Stimulated activated CD4-positive, alpha-beta T cell treated with anti-CD3 and anti-CD28 coated beads, Interleukin-12 subunit alpha, Interleukin-12 subunit beta, amount 100 ng/mL, for 24 hours (primary cell): ENCODE measurements at places on chromosomes 12 and 14.

GRCh38 chr12:95126076-95126475, 52.7 kb upstream of the NR2C1 start:
- no peak for DNase-seq

DNA sequence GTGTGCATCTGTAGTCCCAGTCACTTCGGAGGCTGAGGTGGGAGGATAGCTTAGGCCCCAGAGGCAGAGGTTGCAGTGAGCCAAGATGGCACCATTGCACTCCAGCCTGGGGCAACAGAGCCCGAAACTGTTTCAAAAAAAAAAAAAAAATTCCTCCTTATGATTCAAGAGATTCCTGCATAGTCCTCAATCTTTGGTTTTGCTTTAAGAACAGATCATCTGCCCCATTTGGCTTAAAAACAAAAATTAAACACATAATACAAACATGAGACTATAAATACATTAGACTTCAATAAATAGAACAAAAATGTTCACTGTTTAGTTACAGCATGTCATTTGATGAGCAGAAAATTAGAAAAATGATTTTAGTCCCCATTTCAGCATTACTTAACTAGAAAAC, 131.2 kb downstream of the PAWR start:
- no peak for DNase-seq

- no peak for DNase-seq
Observed at GRCh38 chr12:57604992-57605810, 577 bp downstream of the DTX3 start.

GRCh38 chr14:84937016-84937415, 592.9 kb upstream of the FLRT2 start:
- no peak for DNase-seq

DNA sequence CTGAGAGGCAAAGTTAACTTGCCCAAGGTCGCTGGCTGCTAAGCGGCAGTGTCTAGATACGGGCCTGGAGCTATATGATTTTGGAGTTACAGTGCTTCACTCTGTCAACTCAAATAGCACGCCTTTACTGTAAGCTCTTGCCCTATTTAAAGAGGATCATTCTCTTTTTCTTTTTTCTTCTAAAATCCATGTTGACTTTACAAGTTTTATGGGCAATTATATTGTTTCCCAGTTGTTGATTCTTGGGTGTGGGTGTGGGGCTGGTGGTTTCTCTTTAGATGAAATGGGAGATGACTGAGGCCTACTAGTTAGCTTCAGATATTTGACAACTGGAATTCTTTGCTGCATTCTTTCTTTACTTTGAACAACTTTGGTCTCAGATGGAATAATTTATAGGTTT, 70.7 kb downstream of the C12orf75 start:
- DNase-seq, result no peak

DNA sequence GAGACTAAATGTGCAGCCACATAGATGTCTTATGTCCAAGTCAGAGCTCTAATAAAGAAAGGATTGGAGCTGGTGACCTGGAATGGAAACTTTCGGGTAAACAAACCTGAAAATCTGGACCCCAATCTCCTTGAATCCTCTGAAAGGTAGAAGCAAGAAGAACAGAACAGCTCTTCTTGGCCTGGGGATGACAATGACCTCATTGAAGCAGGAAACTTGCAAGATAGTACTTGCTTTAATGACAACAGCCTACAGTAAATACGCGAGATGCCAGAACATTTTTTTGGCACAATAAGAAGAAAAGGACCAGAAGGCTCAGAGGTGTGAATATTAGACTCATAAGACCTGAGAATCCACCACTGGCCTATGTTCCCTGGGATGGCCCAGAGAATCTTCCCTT, 4.1 kb upstream of the PRIMA1 start:
- DNase-seq, result no peak

DNA sequence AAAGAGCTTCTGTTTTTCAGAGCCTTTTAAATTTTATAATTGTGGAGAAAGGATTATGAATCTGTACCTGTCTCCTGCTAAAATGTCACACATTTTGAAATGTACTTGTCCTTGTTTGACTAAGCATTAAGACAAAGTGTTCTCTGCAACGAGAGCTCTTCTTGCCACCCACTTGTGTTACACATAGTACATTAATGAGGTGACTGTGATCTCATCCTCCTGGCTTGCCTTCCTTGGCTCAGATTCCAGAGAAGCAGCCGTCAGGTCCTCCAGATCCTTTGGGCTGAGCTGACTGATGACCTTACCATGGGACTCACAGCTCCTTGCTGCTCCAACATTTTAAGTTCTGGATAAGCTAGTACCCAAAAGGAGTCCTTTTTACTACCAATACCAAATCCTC, 81.4 kb downstream of the BBS10 start:
- no peak for DNase-seq

- DNase-seq, result no peak
Observed at GRCh38 chr14:91754819-91755218, 22.9 kb upstream of the CATSPERB start.

DNA sequence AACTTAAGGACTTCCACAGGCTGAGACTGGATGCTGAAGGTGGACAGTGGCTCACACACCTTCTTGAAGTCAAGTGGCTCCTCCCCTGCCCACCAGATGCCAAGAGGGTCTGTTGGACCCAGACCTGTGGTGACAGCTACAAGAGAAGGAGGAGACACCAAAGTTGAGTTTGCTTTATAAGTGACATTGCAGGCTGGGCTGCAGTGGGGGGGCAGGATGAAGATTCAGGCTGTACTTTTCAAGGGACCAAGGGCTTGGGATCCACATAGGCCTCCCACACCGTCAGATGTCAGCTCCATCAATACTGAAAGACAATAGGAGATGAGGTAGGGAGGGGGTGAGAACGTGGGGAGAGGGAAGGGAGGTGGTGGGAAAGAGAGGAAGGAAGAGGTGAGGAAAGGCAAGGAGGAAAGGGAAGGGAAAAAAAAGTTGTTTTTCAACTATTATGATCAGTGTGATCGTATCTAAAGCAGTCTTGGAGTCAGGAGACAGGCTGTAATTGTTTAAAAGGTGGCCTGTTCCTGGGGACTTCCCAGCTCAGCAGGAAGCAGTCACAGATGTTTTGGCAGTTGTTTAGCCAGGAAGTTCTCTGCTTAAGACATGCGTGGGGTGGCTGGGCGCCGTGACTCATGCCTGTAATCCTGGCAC, 84.1 kb upstream of the RESF1 start:
- peak; percentile 41 for DNase-seq

- DNase-seq, result no peak
Observed at GRCh38 chr14:79639613-79640012, 571.7 kb downstream of the DIO2 start.

- peak; percentile 86 for DNase-seq
Observed at GRCh38 chr14:20683125-20683890, 1.1 kb upstream of the RNASE4 start.

DNA sequence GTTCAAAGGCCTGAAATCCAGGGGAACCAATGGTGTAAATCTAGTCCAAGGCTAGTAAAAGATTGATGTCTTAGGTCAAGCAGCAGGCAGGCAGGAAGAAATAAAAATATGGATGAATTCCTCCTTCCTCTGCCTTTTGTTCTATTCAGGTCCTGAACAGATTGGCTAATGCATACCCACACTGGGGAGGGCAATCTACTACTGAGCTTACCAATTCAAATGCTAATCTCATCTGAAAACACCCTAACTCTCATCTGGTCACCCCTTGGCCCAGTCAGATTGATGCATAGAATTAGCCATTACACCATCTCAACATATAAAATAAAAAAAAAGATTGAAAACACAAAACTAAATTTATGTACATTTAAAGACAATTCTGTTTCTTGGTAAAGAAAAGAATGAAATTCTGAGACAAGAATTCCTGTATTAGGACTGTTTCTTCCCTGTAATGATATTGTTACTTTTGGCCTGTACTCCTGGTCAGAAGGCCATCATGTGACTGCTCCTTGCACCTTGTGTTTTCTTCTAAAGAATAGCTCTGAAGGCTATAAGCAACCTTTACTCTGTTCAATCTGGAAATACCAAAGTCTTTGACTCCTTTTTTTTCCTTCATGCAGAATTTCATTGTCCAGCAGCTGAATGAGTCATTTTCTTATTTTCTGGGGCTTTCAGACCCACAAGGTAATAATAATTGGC, 19.9 kb downstream of the CLEC6A start:
- DNase-seq, result no peak

- DNase-seq, result no peak
Observed at GRCh38 chr12:113245695-113246477, 24.6 kb downstream of the TPCN1 start.

- DNase-seq, result no peak
Observed at GRCh38 chr12:124422570-124423523, 128.0 kb downstream of the RFLNA start.

GRCh38 chr12:74440469-74440868, 97.2 kb upstream of the ATXN7L3B start:
- no peak for DNase-seq

DNA sequence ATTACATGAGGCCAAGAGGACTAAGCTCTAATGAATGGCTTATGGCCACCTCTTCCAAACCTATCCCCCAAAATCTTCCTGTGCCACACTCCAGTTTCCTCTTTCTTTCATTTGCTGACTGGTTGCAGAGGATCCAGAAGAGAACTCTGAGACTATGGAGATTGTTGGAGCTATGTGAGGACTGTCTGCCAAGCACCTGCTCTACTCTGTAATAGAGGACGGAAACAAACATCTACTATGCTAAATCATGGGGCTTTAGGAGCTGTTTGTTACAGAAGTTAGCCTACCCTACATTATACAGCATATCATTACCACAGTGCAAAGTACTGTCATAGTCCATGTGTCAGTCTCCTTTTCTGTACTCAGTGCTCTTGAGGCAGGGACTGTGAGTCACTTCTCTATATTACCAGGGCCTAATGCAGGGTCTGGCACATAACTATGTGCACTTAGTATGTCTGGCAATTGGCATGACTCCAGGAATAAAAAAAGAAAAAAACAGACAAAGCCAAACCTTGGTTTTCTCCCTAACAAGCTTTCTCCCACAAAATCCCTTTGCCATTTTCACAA, 95.1 kb downstream of the RPAP3 start:
- no peak for DNase-seq

GRCh38 chr12:69739287-69740191, 879 bp downstream of the RAB3IP start:
- DNase-seq, result peak; percentile 38

- no peak for DNase-seq
Observed at GRCh38 chr14:61505815-61506809, 184.7 kb downstream of the PRKCH start.

DNA sequence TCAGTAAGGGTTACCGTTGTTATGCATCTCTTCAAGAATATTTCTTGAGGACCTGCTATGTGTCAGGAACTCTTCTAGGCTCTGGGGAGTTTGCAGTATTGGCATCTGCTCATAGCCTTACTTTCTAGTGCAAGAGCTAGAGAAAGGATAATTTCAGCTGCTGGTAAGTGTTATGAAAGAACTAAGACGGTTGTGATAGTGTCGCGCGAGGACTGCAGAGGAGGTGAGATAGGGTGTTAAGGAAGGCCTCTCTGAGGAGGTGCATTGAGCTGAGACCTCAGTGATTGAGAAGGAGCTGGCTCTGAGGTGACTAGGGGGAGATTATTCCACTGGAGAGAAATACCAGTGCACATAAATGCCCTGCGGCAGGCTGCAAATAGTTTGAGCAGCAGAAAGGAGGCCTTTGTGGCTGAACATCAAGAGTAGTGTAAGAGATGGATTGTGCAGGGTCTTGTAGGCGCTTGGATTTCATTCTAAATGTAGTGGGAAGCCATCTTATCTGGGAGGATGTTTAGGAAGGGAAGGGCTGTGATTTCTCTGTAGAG, 824 bp downstream of the DDX55 start:
- DNase-seq, result no peak

DNA sequence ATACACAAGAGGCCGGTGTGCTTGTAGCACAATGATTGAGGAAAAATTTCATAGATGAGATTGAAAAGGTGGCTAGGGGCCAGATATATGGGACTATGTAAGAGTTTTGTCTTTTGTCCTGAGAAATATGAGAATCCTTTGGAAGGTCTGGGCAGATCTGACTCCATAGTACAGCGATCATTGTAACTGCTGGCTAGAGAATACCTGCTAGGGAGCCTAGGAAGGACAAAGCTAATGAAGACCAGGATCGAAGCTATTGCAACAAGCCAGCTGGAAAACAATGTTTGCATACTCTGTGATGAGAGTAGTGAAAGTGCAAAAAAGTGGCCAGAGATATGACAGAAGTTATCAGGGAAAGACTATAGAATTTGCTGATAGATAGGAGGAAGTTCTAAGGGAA, 537.6 kb downstream of the C12orf50 start:
- DNase-seq, result no peak

DNA sequence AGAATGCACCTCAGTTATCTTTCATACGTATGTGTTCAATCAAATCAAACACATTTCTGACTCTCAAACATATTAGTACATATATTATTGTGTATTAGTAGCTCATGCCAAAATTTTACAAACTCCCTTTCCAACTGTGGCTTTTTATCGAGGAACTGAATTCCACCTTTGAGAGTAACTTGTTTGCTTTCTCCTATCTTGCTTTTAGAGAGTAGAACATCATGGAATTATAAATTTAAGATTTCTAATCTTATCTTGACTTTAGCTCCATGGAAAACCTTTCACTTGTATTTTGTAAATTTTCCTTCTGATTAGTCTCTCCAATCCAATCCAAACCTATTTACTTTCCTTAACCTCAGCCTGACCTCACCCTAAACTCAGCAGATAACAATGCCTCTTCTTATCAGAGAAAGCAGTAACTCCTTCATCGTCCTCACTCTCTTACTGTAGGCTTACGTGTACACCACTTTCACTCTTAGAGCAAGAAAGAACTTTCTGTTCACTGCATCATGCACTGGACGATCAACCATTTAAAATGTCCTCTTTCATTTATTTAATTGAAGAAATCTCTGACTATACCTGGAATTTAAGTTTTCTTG, 164.5 kb downstream of the TMTC3 start:
- DNase-seq, result no peak

DNA sequence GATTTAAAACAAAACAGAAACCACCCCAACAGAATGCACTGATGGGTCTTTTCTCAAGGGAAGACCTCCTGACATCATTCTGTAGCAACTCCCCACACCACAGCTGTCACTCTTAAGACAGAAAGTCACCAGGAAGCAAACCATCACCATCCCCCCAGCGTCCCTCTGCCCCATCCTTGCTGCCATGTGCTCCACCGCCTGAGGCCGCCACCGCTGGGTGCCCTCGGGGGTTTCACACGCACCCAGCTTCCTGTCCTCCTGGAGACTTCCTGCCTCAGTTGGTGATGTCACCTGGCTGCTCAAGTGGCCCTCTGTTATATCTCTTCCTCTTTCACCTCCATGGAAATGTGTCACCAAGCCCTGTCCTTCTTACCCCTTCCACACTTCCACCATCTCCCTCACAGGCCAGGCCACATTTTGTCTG, 71.4 kb upstream of the GPR68 start:
- DNase-seq, result peak; percentile 71
